ENCODE measurements at places on chromosomes 6 and 20.

GRCh38 chr20:23132293-23132929, 46.3 kb upstream of the CD93 start:
- no peak for DNase-seq

GRCh38 chr6:107075951-107076381, 39.3 kb downstream of the BEND3 start:
- no peak for DNase-seq

DNA sequence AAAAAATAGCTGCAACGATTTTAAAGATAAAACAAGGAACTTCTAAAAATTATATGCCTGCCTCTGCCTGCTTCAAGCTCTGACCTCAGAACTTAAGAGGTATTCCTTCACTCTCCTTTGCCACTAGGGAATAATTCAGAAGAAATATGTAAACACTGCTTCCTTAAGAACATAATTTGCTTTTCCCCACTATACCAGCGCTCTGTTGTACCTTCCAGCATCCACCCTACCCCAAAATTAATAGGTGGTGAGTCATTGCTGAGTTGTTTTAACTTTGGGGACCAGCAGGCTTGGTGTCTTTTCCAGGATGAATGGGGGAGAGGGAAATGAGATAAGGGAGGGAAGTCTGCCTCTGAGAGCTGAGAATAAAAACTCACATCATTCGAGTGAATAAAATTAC, 107.7 kb upstream of the ATXN1 start:
- DNase-seq = no peak

DNA sequence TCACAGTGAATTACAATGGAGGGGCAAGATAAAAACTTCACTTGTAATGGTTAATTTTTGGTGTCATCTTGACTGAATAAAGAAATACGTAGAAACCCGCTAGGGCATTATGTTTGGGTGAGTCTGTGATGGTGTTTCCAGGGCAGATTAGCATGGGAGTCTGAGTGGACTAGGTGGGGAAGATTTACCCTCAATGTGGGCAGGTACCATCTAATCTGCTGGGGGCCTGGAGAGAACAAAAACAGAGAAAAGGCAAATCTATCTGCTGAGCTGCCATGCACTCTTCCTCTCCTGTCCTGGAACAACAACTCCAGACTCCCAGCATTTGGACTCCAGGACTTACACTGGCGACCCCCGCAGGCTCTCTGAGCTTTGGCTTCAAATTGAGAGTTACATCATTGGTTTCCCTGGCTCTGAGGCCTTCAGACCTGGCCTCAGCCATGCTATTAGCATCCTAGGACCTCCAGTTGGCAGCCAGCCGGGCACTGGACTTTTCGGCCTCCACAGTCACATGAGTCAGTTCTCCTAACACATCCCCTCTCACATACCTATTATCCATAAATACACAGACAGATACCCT, 19.7 kb downstream of the NINL start:
- DNase-seq = no peak

DNA sequence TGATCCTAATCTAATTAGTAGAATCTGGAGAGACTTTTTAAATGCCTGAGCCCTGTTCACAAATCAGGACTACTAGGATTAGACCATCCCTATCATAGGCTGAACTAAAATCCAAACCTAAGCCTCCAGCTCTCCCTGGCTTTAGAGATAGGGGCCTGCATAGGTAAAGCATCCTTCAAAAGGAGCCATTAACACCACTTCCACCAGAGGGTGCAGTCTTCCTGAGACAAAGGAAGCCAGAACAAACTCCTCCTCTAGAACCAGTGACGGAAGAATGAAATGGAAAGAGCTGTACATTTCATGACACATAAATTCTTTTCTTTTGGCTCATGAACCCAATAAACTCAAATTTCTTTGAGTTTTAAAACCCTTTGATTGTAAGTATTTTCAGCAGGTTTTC, 291.2 kb upstream of the ADGRB3 start:
- no peak for DNase-seq

- DNase-seq = no peak
Observed at GRCh38 chr6:3165631-3166534, 8.5 kb upstream of the TUBB2A start.

DNA sequence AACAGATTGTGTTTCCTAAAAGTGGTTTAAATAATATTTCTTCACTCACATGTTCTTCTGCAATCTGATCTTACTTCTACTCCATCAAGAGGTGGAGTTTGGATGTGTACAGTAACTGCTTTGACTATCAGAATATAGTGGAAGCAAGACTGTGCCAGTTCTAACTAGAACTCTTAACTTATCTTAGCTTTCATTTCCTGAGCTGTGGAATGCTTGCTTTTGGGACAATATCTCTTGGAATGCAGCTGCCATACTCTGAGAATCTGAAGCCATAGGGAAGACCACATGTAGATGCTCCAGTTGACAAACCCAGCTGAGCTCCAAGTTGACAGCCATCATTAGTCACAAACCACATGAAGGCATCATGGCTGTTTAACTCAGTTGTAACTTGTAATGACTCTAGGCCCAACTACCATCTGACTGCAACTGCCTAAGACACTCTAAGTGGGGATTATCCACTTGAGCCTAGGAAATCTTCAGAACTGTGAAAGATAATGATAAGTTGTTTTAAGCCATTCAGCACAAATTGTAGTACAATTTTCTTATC, 40.8 kb upstream of the MAN1A1 start:
- DNase-seq = no peak

- no peak for DNase-seq
Observed at GRCh38 chr6:162488444-162488843, 239.1 kb downstream of the PRKN start.

DNA sequence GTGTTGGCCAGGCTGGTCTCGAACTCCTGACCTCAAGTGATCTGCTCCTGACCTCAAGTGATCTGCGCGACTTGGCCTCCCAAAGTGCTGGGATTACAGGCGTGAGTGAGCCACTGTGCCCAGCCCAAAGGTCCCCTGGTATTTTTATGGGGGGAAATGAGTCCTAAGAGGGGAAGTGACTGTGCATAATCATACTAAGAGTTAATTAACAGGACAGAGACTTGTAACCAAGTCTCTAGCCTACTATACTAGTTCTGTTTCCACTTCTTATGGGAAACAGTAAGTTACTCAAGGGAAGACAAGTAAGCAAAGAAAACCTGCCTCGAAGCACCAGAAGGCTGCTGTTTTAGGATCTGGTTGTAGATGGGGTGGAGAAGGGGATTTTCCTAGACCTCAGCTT, 27.9 kb downstream of the TCF15 start:
- no peak for DNase-seq

DNA sequence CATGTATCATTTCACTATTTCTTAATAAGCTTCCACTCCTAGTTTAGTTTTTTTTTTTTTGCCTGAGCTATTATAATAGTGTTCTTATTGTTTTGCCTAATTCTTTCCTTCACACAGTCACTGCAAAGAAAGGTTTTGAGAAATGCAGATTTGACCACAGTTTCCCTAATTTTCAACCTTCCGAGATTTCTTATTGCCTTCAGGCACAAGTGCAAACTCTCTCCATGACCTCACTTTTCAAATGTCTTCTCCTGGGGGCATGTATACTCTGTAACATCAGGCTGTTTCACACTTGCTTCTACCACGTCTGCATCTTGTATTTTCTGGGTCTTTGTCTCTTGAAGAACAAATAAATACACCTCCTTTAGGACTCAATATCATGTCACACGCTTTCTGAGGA, 339.0 kb upstream of the CITED2 start:
- DNase-seq = no peak

GRCh38 chr6:149364557-149364956, 35.5 kb upstream of the SUMO4 start:
- DNase-seq = no peak

- DNase-seq = no peak
Observed at GRCh38 chr6:13927203-13927602, 2.5 kb downstream of the RNF182 start.

GRCh38 chr6:20479060-20479459, 55.2 kb upstream of the CDKAL1 start:
- DNase-seq = no peak

DNA sequence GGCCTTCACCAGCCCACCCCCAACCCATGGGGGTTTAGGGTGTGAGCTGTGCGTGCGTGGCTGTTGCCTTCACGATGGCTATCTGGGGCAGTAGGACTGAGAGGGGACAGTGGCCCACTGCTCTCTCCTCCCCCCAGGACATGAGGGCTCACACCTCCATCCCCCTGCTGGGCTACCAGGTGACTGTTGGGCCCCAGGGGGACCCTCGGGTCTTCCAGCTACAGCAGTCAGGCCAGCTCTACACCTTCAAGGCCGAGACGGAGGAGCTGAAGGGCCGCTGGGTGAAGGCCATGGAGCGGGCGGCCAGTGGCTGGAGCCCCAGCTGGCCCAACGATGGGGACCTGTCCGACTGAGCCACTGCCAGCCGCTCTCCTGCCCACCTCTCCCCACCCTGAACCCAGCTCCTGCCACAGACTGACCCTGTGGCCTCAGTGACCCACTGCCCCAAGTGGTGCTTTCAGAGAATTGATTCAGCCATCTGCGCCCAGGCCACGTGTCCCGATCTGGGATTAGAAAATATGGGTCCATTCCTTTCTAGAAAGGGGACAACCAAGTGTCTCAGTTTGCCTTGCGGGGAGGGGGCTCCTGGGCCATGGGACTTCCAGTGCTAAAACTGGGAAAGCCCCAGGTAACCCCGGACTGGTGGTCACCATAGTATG, 22.5 kb downstream of the FGD2 start:
- no peak for DNase-seq

- no peak for DNase-seq
Observed at GRCh38 chr6:75926293-75927168, 145.9 kb downstream of the IMPG1 start.

- no peak for DNase-seq
Observed at GRCh38 chr6:118319894-118320649, 228.0 kb upstream of the PLN start.

Measured in naive B cell (primary cell).